ENCODE measurements at places on chromosomes 2 and 18.

GRCh38 chr2:58235170-58235569 lies 6.0 kb downstream of the FANCL start:
- no peak for DNase-seq

- DNase-seq = no peak
Observed at GRCh38 chr2:143209570-143210445, 80.6 kb downstream of the ARHGAP15 start.

- DNase-seq = no peak
Observed at GRCh38 chr2:175009917-175010621, 4.9 kb upstream of the CHN1 start.

GRCh38 chr2:107334306-107334705 lies 448.3 kb upstream of the ST6GAL2 start:
- no peak for DNase-seq

GRCh38 chr2:45466053-45466452 lies 145.0 kb downstream of the SRBD1 start:
- no peak for DNase-seq

DNA sequence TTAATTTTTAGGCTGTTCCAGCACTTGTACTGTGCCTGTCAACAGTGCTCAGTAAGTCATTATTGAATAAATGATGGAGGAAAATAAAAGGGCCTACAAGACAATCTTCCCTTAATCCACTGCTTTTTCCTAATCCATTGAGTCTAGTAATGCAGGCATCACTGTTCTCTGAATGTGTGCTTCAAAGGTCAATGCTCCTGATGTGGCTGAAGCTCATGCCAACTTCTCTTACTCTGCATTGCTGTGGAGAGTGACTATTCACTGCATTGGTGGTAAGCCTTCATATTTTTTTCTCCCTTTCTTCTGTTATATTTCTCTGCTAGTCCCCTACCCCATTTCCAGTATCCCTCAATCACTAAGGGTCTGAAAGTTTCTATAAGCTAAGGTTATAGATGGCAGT lies 31.9 kb upstream of the MYO1B start:
- DNase-seq = no peak

DNA sequence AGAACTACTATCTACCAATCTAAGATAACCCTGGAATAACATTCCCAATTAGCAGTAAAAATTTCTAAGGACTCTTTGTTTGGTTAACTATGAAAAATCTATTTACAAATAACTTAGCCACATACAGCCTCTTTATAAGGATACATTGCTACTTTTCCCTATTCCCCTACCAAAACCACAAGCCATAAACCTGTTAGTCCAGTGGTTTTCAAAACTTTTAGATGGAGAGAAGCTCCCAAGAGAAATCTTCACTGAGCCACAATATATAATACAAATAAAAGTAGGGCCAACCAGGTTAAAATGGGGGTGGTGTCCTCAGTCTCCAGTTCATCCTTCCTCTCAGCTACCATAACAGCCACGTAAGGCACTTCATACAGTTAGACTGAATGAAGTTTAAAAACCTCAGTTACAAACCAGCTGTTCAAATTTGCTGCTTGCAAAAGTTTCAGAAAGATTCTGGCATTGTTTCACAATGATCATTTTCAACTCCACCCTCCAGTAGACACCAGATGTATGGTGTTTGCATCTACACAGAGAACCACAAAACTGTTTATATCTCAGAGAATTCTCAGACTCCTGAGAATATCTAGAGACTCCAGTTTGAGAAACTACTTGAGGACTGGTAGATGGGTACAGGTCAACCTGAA lies 26.0 kb downstream of the SOS1 start:
- no peak for DNase-seq

DNA sequence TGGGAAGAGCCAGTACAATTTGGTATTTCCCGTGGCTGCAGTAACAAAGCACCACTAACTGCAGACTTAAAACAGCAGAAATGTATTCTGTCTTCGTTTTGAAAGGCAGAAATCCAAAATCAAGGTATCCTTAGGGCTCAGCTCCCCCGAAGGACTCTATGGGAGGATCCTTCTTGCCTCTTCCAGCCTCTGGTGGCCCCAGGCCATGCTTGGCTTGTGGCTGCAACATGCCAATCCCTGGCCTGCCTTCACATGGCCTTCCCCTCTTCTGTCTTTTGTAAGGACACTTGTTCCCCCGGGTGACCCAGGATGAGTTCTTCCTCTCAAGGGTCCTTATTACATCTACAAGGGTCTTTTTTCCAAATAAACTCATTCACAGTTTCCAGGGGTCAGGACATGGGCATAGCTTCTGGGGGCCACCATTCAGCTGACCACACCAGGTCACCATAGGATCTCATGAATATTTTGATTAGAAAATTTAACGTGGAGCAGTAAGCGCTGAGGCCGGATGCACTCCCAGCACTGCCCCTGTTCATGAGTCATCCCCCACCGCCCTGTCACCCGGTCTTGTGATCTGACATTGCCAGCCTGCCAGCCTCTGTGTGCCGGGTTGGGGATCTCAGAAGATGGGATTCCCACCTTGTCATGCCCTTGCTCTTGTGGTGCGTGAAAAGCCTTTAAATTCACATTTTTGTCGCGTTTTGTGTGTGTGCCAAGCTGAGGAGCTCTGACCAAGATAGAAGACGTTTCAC lies 61.2 kb upstream of the B3GNT7 start:
- DNase-seq = no peak

GRCh38 chr2:226282151-226282550 lies 517.5 kb downstream of the IRS1 start:
- DNase-seq = no peak

DNA sequence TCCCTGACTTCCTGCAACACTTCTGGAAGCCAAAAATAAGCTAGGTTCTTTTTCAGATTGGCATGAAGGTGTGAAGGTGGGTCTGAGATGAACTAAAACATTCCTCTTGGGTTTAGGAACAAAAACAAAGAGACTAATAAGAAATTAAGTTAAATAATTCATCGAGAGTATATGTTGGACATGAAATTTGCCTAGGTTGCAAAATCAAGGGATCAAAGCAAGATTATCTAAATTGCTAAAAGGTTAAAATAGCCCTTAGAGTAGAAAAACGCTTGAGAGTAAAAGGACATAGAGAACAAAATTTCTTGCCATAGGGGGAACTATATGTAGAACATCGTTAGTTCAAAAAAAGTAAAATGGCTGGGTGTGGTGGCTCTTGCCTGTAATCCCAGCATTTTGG lies 845.9 kb upstream of the NXPH2 start:
- DNase-seq = no peak

DNA sequence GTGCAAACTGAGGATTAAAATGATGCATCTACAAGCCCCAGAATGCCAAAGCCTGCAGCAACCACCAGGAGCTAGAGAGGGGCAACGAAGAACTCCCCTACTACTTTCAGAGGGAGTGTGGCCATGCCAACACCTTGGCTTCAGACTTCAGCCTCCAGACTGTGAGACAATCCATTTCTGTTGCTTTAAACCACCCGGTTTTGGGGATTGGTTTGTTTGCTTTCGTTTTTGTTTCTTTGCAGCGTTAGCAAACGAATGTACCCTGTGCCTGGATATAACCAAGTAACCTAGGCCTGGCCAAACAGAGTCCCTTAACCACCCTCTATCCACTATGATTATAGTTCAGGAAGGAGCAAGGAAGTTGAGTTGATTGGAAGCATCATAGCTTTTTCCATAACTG lies 171.2 kb upstream of the NCK2 start:
- DNase-seq = no peak

- DNase-seq = no peak
Observed at GRCh38 chr2:127175041-127175721, 44.9 kb downstream of the CYP27C1 start.

- no peak for DNase-seq
Observed at GRCh38 chr18:23213200-23213599, 77.9 kb downstream of the CABLES1 start.

DNA sequence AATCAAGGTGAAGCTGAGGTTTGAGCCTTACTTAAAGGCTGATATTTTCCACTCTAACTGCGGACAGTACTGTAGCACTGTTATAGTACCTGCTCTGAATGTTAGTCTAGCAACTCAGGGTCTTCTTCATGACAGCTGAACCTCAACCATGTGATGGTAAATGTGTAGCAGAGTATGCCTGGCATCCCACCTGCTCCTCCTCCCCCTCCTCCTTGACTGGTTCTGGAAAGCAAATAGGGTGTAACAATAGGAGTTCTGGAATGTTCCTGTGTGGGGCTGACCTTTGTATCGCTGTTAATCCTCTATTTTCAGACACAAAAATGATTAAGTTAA lies 447 bp upstream of the CCL20 start:
- no peak for DNase-seq

DNA sequence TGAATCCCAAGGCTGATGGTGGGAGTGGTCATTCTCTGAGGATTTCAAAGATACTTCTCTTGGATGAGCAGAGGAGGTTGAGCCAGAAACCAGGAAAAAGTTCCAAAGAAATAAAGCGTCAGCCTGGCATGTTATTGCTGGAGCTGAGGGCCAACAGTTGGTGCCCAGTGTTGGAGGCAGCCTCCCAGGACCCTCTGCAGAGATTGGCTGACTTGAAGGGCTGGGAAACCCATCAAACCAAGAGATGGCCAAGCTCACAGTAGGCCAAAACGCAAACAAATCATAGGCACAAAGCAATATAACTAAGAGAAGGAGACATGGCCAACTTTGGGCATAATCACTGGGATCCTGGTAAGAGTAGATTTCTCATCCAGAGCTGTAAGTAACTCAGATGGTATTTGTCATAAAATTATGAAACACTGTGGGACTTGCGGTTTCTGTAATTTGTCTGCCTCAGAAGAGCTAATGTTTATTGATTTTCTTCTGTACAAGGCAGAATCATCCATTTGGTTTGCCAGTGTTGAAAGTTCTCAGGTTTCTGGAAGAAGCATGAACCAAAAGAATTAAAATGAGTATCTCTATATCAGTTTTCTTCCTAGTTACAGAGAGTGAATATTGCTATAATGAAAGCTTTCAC lies 108.3 kb downstream of the ATL2 start:
- DNase-seq = no peak

DNA sequence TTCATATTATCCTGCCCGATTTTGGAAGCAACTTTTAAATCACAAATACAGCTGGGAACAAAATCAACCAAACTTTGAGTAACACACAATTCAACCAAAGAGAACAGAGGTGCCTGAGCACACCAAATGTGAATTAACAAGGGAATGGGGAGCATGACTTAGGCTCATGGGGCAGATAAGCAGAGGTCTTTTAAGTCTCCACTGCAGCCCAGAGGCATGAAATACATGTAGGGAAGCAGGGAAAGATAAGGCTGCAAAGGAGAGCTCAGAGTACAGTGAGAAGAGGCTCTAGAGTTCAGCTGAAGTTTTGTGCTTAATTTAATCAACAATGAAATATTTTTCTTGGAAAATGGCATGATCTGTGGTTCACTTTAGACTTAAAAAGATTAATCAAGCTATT lies 49.0 kb downstream of the CYTIP start:
- DNase-seq = no peak

DNA sequence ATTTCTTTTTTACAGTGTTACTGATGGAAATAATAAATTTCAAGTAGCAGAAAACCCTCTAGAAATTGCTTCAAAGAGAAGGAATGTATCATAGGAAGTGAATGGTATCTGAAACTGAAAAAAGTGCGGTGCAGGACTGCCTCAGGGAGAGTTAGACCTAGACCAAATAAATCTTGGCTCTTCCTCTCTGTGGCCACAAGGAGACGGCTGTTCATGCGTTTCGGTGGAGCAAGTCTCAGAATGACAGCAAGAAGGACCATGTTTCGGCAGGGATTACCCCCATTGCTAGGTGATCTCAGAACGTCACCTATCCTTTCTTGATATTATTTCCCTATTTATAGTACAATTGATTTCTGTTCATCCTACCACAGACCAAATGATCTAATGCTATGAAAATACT lies 522.3 kb downstream of the SOX11 start:
- no peak for DNase-seq

GRCh38 chr2:86661333-86661732 lies 37.7 kb upstream of the RNF103 start:
- DNase-seq = no peak

DNA sequence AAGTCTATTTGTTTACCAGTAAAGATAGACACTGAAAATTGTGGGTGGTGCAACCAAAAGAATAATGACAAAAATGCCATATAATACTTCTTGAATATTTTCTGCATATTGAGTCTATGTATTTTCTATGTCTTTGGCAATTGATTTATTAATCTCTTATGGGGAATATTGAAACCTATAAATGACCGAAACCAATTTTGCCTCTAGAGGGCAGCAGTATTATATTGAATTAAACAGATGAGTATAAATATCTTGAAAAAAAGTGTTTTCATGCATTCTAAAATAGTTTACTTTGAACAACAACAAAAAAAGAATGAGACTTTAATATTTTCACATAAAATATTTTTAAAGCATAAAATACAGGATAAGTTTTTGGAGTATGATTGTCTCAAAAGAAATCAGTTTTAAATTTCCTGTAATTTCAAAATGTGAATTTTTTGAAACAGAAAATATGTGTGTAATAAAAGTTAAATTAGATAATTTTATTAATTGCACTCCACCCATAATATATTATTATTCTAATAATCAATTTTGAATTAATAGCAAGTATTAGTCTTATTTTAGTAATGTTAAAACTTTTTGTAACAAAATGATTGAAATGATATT lies 49.9 kb upstream of the CALCRL start:
- no peak for DNase-seq

DNA sequence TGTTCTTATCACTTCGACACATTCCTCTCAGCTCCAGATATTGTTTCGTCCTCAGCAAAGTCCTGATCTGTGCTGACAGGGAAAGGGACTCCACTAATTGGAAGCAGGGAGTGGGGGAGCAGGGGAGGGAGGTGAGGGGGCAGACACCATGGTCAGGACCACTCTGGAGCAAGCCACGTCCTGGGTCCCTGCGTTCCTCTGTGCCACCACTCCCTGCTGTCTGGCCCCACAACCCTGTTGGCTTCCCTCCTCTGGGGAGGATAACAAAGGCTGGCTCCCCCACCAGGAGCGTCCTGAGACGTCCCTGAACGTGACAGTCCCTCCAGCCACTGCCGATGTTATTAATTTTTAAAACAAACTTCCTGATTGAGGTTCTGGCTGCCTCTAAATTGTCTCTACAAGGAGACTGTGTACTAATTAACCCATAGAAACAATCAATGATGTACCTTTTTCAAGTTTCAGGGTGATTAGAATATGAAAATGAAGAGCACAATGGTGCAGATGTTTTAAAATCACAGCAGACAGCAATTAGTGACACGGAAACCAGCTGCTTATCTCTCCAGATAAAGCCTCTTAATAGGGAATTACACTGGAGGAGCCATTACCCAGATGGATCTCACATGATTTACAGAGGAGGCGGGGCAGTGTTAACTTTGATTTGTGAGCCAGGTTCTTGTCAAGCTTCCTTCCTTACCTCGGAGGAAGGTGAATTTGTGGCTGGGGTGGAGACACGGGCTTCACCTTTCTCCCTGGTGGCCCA lies 257.5 kb downstream of the SETBP1 start:
- DNase-seq = no peak

- no peak for DNase-seq
Observed at GRCh38 chr2:100011272-100011731, 131.1 kb downstream of the AFF3 start.

DNA sequence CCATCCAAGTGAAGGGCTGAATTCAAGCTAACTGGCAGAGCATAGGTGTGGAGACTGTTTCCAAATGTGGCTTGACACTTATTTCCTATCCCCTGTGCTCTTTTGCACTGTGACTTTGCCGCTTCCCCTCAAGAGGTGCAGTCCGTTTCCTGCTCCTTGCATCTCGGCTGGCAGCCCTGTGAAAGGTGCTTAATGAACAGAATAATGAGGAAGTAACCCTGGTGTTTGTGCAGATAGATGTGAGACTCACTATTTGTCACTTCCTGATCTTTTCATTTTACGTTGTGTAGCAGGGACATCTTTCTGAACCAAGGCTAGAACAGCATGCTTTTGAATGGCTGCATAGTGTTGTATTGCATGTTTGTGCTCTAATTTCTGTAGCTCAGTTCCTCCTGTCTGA lies 60.8 kb downstream of the CEP192 start:
- no peak for DNase-seq

Data from activated CD4-positive, alpha-beta T cell treated with anti-CD3 and anti-CD28 coated beads, Interleukin-2, amount 50 U/mL, for 24 hours (primary cell).